ENCODE measurements at places on chromosomes 5 and 9.

- DNase-seq: no peak
Measured at GRCh38 chr9:120904061-120904977, 22.3 kb downstream of the TRAF1 start.

DNA sequence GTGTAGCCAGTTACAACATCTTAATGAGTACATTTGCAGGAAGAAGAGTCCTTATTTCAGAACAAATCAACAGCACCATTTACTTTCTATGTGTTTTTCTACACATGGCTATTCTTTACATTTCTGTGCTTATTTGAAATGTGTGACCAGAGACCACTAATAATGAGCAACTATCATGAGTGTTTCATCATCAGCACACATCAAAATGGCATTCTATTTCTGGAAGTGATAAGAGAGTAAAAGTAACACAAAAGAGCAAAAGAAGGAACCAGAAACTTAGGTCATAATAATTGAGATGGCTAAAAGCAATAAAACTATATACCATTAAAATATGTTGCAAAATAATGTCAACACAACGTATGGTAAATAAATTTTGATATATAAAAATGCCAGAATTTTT, 159.7 kb downstream of the PBX3 start:
- no peak for DNase-seq

GRCh38 chr5:111829701-111830100, 72.7 kb upstream of the NREP start:
- no peak for DNase-seq

GRCh38 chr5:76819851-76820525, 1.2 kb downstream of the F2RL1 start:
- DNase-seq: no peak

DNA sequence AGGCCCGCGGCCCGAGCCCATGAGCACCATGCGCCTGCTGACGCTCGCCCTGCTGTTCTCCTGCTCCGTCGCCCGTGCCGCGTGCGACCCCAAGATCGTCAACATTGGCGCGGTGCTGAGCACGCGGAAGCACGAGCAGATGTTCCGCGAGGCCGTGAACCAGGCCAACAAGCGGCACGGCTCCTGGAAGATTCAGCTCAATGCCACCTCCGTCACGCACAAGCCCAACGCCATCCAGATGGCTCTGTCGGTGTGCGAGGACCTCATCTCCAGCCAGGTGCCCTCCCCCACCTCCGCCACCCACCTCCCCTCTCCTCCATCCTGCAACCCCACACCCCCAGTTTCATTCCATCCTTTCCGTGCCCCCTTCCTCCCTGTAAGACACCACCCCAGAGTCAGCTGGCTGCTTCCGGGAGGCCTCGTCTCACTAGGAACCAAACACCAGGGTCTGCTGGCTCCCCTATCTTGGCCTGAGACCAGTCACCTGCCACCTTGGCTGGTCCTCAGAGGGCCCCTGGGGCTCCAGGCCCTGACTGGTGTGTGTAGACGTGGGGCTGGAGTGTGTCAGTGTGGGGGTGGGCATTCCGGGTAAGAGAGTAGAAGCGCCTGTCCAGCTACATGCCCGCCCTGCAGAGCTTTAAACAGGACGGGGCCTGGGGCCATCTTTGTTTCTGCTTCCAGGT, 655 bp downstream of the GRIN1 start:
- no peak for DNase-seq

DNA sequence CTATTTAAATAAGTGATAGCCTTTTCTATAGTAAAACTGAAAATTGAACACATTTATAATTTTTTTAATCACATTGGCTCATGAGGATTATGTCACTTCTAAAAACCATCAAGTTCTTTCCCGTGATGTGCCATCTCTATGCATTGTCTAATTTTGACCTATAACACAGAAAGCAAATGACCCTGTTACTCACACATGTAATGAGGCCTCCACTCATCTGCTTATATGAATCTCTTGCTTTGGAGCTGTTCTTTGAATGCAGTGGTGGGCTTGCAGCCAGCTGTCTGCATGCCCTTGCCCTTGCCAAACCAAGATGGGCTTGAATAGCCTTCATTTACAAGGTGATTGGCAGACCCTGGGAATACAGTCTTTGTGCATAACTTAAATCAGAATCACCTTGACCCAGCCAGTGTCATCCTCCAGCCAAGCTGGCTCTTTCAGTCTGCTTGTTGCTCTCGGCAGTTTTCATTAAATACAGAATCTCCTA, 163.2 kb downstream of the TRIO start:
- no peak for DNase-seq

DNA sequence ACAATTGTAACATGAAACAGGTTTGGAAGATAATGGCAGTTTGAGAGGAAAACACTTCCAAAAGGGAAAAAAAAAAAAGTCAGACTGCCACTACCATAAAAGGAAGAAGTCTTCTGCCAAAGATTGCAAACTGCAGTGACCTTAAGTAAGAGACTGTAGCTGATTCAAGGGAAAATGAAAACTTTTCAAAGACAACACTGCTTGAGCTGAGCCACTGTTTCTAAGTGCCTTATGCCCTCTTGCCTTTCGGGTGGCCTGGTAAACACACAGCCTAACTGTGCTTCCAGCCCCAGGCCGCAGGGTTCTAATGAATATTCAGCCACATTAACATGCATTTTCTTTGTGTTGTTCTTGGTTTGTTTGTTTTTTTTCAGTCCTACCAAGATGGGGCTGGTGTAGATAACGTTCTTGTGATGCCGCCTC, 354.6 kb downstream of the BNC2 start:
- no peak for DNase-seq
